CD8-positive, alpha-beta T cell (primary cell): ENCODE measurements at places on chromosomes 1 and 21.

- DNase-seq, result no peak
Observed at GRCh38 chr1:58749646-58750045, 34.2 kb downstream of the JUN start.

GRCh38 chr21:38486221-38486620 lies 12.1 kb downstream of the ERG start:
- no peak for DNase-seq

GRCh38 chr1:93775224-93775623 lies 93.6 kb upstream of the BCAR3 start:
- DNase-seq, result no peak

GRCh38 chr21:14888202-14888601 lies 176.6 kb downstream of the NRIP1 start:
- DNase-seq, result no peak

GRCh38 chr1:232793944-232794343 lies 11.3 kb upstream of the MAP10 start:
- no peak for DNase-seq

DNA sequence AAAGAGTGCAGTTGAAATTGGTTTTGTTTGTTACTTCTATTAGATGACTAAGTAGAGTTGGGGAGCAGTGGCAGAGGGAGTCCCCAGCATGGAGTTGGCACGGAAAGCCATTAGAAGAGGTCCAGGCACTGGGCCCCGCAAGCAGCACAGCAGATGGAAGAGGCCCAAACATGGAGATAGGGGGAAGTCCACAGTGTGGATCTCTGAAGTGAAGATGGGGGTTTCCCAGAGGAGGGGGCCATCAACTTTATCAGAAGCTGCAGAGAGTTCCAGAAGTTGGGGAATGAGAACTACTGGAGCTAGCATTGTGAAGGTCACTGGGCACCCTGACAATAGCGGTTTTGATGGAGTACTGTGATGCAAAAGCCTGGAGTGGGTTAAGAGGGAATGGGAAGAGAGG lies 30.6 kb downstream of the PAFAH2 start:
- DNase-seq, result no peak

GRCh38 chr21:20652846-20653245 lies 345.4 kb upstream of the NCAM2 start:
- no peak for DNase-seq

GRCh38 chr1:24150234-24151174 lies 7.6 kb upstream of the IL22RA1 start:
- DNase-seq, result peak; percentile 86

DNA sequence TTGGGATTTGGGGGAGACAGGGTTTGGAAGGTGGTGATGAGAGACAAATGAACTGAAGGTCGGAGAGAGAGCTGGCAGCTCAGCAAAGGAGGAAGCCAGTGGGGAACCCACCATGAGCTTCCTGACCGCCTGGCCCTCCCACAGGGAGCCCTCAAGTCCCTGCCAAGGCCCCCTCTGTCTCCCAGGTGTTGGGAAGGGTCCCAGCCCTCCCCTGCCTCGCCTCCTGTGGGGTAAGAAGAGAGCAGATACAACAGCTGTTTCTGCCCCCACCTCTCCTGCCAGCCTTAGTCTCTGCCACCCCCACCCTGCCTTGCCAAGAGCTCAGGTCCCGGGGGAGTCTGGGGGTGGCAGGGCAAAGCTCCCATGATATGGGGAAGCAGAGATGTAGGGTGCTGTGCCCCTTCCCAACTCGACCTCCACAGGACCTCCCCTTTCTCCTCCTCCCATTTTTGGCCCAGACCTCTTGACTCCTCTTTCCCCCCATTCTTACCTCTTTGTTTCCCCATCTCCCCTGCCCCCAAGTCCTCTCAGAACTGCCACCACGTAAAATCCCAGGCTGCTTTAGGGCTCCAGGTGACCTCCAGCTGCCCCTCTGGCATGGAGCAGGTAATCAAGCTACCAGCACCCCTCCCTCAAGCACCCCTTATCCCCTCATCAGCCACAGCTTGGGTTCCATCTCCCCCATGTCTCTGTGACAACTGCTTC lies 556 bp downstream of the S100A1 start:
- DNase-seq, result no peak

DNA sequence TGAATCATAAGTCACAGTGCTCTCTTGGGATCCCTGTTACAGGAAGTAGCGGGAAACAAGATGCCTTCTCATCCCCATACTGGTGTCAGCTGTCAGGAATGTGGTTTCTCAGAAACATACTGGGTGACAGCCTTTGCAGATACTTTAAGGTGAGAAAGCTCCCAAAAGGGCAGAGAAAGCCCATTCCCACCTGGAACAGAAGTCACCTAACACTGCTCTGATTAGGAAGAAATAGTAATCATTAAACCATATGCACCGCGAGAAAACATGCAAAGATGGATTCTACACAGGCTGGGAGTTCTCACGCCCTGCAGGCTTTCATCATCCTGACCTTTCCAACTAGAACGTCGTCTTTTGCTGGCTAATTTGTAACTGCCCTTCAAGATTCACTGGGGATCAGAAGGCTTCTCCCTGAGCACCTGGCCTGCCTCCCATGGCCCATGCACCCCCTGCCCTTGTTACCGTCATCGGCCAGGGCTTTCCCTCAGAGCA lies 46.2 kb upstream of the SLC44A3 start:
- DNase-seq, result no peak

GRCh38 chr1:59565611-59566410 lies 248.9 kb upstream of the HOOK1 start:
- DNase-seq, result no peak

GRCh38 chr1:167645140-167645541 lies 15.1 kb downstream of the RCSD1 start:
- no peak for DNase-seq

GRCh38 chr1:20112279-20113000 lies 6.9 kb downstream of the PLA2G2D start:
- DNase-seq, result no peak

GRCh38 chr1:57353654-57354053 lies 70.2 kb downstream of the DAB1 start:
- DNase-seq, result no peak

GRCh38 chr1:198330982-198331615 lies 174.3 kb downstream of the NEK7 start:
- no peak for DNase-seq
